ENCODE measurements at places on chromosomes 1 and 21.

DNA sequence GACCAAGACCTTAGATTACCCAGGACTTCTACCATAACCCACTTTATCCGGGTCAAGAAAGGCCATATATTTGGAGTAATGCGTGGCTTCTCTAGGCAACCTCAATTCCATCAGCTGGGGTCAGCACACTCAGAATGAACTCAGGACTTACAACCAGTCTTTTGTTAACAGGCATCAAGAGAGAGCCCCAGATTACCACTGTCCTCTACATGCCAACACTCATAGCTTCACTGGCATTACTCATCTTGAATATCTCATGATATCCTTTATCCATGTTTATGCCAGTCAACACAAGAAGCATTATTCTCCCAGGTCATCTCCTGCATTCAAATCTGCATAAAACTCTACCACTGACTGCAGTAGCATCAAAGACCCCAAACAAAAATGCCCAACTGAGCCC lies 6.6 kb upstream of the FCGR2A start:
- no peak for DNase-seq

DNA sequence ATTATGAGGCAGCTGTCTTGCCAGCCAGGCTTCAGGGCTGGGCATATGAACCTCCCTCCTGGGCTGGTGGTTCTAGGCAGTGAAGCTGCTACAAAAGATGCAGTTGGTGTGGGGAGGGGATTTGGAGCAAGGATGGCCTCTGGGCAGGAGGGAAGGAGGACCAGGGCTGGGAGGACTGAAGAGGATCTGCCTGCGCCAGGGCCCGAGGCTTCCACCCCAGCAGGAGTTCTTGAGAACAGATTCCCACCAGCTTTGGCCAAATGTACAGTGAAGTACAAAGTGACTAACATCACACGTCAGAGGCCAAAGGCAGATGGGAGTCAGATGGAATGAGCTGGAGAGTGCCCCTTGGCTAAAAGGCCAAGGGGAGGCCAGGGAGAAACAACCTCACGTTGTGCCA lies 62.4 kb downstream of the DDX20 start:
- no peak for DNase-seq

DNA sequence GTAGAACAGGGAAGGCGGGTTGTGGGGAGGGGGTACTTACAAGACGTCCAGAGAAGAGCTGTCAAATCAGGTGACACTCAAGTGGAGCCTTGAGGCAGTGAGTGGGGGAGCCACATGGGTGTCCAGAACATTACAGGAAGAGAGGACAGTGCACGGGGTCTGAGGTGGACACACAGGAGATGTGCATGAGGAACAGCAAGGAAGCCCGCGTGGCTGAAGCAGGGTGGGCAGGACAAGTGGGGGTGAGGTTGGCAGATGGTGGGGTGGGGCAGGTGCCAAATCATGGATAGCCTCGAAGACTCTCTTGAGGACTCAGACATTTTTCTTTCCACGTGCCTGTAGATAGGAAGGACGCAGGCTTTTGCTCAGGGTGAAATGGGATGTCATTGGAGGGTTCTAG lies 921 bp downstream of the SMPDL3B start:
- DNase-seq, result no peak

DNA sequence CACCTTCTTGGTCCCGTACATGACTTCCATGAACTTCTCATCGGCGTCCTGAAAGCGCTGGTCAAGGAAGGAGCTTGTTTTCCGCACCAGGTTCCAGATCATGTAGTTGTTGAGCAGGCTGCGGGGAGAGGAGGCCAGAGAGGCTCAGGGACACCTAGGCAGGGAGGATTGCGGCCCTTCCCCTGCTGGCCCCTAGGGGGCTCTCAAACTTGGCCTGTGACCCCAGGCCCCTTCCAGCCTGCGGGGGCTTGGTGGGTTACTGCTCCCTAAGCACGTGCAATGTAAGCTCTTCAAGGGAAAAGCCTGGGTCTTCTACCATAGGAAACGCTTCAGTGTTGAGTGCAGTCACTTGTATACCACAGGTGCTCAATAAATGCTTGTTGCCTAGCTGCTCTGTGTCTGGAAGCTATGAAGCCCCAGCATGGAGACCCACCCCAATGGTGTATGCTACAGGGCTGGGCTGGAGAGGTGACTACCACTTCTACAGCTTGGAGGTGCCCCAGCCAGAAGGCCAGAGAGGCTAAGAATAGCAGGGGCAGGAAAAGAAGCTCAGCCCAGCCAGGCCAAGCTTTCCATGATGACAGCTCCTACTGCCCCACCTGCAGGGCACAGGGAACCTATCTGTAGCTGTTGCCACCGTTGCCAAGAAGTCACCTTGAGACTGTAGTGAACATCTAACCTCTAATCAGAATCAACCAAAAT lies 45.1 kb downstream of the ECE1 start:
- no peak for DNase-seq

GRCh38 chr1:111214884-111215283 lies 12.6 kb upstream of the CHI3L2 start:
- DNase-seq, result peak; percentile 81

GRCh38 chr1:118711356-118711755 lies 276.8 kb downstream of the TBX15 start:
- DNase-seq, result no peak

DNA sequence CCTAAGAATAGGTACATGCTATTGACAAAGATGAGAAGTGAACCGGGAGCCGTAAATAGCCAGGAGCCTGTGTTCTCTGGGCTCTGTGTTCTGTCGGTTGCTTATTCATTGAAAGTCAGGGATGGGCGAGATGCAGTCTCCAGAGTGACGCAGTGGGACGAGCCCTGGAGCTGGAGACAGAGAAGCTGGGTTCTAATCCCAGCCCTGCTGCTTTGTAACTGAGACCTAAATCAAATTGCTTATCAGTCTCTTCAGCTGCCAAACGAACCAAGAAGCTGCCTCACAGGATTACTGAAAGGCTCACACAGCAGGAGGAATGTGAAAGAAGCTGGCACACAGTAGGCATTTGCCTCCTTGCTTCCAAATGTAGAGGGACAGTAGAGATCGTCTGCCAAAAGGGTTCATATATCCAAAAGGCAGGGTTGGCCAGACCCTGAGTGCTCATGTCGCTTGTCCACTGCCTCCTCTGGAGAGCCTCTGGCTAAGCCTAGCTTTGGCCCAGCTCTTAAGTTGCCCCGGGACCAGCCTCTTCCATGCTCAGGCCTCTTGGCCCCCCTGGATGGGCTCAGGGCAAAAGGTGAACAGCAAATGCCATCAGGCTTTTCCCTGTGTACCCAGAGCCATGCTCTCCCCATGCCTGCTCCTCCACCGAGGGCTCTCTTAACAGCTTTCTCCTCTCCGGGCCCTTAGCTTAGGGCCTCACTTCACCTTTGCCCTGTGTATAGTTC lies 134.2 kb upstream of the IPO9 start:
- DNase-seq, result no peak

GRCh38 chr1:5394111-5394510 lies 598.1 kb downstream of the NPHP4 start:
- DNase-seq, result no peak

GRCh38 chr1:99106274-99106673 lies 101.6 kb upstream of the PLPPR5 start:
- DNase-seq, result no peak

- no peak for DNase-seq
Measured at GRCh38 chr1:222370081-222370912, 177.6 kb downstream of the HHIPL2 start.

GRCh38 chr1:196661345-196661744 lies 9.5 kb downstream of the CFH start:
- no peak for DNase-seq

DNA sequence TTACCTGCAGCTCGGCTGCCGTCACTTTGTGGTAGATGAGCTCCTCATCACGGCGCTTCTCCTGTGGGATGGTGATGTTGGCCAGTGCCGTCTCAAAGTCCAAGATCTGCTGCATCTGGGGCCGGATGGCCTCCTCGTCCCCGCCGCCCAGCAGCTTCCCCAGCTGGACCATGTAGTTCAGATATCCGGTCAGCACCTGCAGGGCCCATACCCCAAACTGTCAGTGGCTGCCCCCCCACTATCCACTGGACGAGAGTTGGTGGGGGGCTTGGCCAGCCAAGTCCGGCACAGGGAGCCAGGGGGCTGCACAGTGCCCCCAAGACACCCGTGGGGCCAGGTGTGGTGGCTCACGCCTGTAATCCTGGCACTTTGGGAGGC lies 34.3 kb downstream of the ECE1 start:
- DNase-seq, result no peak

GRCh38 chr1:244068567-244068966 lies 17.5 kb downstream of the ZBTB18 start:
- no peak for DNase-seq

DNA sequence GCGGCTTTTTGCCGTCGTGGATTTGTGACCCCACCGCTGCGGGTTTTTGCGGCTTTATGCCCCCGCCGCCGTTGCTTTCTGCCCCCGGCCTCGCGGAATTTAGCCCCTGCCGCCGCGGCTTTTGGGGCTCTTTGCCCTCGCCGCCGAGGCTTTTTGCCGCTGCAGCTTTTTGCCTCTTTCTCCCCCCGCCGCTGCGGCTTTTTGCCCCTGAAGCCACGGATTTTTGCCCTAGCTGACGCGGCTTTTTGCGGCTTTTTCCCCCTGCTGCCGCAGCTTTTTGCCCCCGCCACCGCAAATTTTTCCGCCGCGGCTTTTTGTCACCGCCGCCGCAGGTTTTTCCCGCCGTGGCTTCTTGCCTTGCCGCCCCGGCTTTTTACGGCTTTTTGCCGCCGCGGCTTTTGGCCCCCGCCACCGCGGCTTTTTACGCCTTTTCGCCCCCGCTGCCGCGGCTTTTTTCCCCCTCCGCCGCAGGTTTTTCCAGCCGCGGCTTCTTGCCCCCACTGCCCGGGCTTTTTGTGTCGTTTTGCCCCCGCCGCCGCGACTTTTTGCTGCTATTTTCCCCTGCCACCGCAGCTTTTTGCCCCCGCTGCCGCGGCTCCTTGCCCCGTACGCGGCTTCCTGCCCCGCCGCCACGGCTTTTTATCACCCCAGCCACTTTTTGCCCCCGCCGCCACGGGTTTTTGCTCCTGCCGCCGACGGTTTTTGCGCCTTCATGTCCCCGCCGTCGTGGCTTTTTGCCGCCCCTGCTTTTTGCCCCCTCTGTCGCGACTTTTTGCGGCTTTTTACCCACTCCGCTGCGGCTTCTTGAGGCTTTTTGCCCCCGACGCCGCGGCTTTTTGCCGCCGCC lies 3933.6 kb downstream of the SRGAP2C start:
- DNase-seq, result no peak

- no peak for DNase-seq
Measured at GRCh38 chr1:176174108-176174507, 33.0 kb downstream of the COP1 start.

DNA sequence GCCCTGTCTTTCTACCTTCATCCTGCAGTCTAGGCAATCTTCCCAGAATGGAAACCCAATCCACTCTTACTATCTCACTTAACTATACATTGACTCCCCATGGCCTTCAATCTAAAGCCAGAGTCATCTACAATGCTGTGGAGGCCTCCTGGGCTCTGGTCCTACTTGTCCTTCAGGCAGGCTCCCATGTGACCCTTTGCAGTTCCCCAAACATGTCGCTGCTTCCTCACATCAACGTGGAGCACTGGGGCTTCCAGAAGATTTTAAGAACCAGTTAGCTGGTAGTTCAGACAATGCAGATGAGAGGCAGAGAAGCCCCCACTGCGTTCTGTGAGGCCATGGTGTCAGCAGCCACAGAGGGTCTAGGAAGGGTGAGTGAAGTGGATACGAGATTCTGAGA lies 18.6 kb downstream of the LYPD8 start:
- DNase-seq, result no peak

- DNase-seq, result no peak
Measured at GRCh38 chr1:180849031-180849775, 63.5 kb upstream of the KIAA1614 start.

DNA sequence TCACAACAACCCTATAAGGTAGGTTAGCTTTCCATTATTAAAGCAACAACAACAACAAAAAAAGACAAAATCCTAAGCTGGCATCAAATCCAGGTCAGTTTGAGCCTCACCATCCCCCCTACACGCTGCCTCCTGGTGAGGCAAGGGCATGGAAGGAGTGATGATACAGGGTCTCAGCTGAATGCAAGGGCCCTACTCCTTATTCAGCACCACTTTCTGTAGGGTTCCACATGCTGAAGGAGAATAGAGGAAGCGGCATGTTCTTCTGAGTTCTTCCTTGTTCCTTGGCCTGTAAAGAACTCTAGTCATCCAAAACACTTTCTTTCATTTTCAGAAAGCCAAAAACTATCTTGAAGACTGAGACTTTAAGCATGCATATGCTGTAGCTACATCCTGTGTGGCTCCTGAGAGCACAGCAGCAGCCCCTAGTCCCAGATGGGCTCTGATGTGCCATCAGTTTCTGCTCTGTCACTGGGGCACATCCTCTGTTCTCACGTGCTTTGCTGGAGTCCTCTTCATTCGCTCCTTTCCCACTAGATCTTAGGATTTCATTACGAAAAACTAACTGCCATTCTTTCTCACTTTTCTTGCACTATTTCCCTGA lies 6.2 kb downstream of the ILDR2 start:
- DNase-seq, result no peak

DNA sequence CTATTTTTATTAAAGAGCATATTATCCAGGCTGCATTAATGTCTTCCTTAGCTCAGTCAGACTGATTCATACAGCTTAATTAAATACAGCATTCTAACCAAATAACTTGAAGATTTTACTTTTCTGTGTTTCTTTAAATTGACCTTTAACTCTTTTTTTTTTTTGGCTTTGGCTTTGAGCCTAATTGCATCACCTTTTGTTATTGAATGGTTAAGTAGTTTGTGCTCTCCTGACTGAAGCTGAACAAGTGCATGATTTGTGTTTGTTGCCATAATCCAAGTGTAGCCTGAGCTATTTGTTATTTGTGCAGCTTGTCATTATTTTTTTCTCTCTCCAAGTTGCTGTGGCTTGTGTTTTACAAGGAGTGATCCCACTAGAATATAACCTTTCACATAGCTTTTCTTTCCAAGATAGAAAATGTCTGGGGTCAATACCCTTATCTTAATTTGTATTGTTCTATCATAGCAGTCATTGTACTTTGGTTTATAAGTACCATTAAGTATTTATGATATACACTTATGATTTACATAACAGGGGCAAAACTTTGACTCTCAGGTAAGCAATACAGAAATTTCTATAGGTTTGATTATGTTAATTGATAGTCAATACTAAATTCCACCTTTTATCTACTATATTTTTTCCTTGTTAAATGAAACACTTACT lies 31.6 kb downstream of the CDC14A start:
- no peak for DNase-seq

- DNase-seq, result peak; percentile 70
Measured at GRCh38 chr1:10965546-10966226, 46.8 kb upstream of the TARDBP start.

GRCh38 chr1:92481971-92482664 lies 4.6 kb downstream of the GFI1 start:
- DNase-seq, result no peak

Measured in CD4-positive, alpha-beta T cell treated with Interleukin-15 for 1 hour (primary cell).